Muscle of arm (tissue), 14 donors: ENCODE measurements at places on chromosomes 4 and X. TPM values are rescaled to one million over a fixed set of nuclear protein-coding genes. Genes with fewer than 3 reads are reported as not detected.

Gene CFI
- 8.5 TPM for polyA plus RNA-seq

Gene PNMA6A
- polyA plus RNA-seq, result 0.32 TPM

Gene WDR17
- 0.34 TPM for polyA plus RNA-seq

Gene G3BP2
- 179 TPM for polyA plus RNA-seq

Gene FAM133A
- polyA plus RNA-seq, result 0.20 TPM

Gene MID1
- 25.4 TPM for polyA plus RNA-seq

Gene GUCY1A1
- polyA plus RNA-seq, result 19.2 TPM

Gene FAM149A
- 8.7 TPM for polyA plus RNA-seq

Gene TDO2
- polyA plus RNA-seq, result 1.5 TPM

Gene LEF1
- 6.5 TPM for polyA plus RNA-seq

Gene RRAGB
- polyA plus RNA-seq, result 16.1 TPM

Gene MAGEA2
- not detected for polyA plus RNA-seq

Gene FGF13
- polyA plus RNA-seq, result 102 TPM

Gene SSX2B
- not detected for polyA plus RNA-seq

Gene USP26
- not detected for polyA plus RNA-seq

Gene HPGD
- polyA plus RNA-seq, result 23.0 TPM

Gene UGT2B17
- polyA plus RNA-seq, result not detected

Gene CYTL1
- polyA plus RNA-seq, result 7.7 TPM

Gene SMS
- polyA plus RNA-seq, result 75.5 TPM

Gene NHS
- polyA plus RNA-seq, result not detected
